ENCODE measurements at places on chromosomes 5 and 9.

- no peaks in the 10 kb centered on the region for H3K27me3 ChIP-seq
- no peak for DNase-seq
- H3K4me3 ChIP-seq: no peak overlapping the region
- H3K27ac ChIP-seq: no peak overlapping the region
Observed at GRCh38 chr9:113857875-113858274, 18.2 kb upstream of the ZNF618 start.

- H3K36me3 ChIP-seq: no peaks in the 10 kb centered on the region
- no peak overlapping the region for H3K27ac ChIP-seq
Observed at GRCh38 chr5:66877843-66878242, 281.6 kb downstream of the MAST4 start.

GRCh38 chr9:111948951-111949350 is 52.3 kb downstream of the UGCG start:
- DNase-seq: no peak
- no peaks in the 10 kb centered on the region for H3K4me1 ChIP-seq
- H3K4me3 ChIP-seq: no peak overlapping the region
- no peak overlapping the region for H3K27ac ChIP-seq

DNA sequence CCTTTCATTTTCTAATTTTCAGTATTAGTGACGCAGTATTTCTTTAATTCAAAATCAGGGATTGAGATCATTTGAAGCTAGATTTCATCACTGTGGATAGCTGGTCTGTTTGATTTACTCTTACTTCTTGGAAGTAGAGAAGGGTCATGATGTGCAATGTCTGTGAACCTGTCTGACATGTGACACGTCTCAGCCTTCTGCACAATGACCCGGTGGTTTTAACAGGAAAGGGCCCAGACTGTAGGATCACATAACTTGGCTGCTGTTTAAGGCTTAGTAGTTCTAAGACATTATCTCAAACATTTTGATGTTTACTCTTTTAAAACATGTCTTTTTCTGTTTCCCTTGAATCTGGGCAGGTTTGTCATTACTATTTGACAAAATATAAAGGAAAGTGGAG is 823.3 kb upstream of the NUDT12 start:
- H3K27me3 ChIP-seq: no peaks in the 10 kb centered on the region
- no peaks in the 10 kb centered on the region for H3K4me1 ChIP-seq
- H3K4me3 ChIP-seq: no peak overlapping the region
- no peaks in the 10 kb centered on the region for H3K36me3 ChIP-seq

- H3K4me3 ChIP-seq: no peak overlapping the region
- peak overlapping the region; percentile 69 for H3K27ac ChIP-seq
- no peaks in the 10 kb centered on the region for H3K36me3 ChIP-seq
- H3K4me1 ChIP-seq: no peaks in the 10 kb centered on the region
Observed at GRCh38 chr9:130977811-130978221, 31.2 kb upstream of the LAMC3 start.

Data from right atrium auricular region (tissue), 2 donors.